ENCODE measurements at places on chromosomes 11 and 22.

- no peak for DNase-seq
Measured at GRCh38 chr11:33940538-33940815, 48.6 kb upstream of the LMO2 start.

GRCh38 chr11:28566339-28567089 is 458.3 kb downstream of the METTL15 start:
- peak; percentile 56 for DNase-seq

DNA sequence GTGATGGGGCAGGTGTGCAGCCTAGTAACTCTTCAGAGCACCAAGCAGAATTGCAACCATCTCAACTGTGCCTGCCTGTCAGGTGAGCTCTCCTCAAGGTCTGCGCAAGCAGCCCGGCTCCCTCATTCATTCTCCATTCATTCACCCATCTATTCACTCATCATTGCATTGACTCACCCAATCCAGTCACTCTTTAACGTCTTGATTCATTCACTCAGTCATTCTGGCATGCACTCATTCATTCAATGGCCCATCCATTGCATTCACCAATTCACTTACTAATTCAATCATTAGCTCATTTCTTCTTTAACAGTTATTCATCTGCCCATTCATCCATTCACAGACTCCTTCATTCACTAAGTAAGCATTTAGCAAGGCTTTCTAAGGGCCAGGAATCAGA is 111.8 kb downstream of the PDE2A start:
- no peak for DNase-seq

DNA sequence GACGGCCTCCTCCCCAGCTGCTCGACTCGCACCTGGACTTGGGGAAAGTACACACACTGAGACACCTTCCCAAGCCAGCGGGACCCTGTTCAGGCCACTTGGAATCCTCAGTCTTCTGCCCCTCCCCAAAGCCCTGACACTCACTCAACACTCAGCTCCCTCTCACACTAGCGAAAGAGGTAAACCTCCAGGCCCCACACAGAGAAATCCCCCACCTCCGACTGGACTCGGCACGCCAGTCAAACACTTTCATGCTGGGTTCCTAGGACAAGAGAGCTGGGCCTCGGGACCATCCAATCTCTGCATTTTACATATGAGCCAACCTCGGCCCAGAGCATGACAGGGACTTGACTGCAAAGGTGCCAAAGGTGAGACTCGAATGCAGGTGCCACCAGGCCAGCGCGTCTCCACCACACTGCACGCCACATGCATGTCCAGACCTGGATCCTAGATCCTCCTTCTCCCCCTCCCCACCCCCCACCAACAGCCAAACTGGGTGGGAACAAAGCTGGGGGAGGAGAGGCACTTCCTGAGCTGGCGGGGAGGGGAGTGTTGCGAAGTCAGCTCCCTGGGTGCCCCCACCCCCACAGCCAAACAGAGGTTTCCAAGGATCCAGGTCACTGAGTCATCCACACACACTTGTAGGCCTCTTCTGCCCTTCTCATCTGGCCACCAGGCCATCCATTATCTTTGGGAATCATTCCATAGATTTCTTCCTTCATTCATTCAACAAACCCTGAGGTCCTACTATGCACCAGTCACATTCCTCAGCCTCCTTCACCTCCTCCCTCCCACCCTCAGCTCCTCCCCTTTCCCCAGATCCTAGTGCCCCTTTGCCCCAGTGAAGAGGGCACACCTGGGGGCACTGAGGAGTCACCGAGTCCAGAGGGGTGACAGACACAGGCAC is 10.7 kb upstream of the CD5 start:
- DNase-seq, result peak; percentile 33

GRCh38 chr11:123302751-123303195 is 107.7 kb upstream of the CLMP start:
- DNase-seq, result no peak

DNA sequence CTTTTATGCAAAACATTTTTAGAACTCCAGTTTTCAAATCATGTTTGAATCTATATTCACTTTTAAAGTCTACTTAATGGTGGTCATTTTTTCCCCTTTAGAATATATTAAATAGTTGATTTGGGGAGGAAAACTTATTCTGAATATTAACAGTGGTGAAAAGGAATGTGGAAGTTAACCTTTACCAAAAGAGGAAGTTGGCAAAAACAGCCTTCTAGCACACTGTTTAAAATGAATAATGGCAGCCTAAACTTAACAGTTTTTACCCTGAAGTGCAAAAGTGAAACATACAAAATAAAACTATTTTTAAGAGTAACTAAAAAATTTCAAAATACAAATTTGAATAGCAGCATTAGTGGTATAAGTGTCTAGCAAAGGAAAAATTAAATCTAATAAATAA is 86.4 kb downstream of the GRK3 start:
- no peak for DNase-seq

DNA sequence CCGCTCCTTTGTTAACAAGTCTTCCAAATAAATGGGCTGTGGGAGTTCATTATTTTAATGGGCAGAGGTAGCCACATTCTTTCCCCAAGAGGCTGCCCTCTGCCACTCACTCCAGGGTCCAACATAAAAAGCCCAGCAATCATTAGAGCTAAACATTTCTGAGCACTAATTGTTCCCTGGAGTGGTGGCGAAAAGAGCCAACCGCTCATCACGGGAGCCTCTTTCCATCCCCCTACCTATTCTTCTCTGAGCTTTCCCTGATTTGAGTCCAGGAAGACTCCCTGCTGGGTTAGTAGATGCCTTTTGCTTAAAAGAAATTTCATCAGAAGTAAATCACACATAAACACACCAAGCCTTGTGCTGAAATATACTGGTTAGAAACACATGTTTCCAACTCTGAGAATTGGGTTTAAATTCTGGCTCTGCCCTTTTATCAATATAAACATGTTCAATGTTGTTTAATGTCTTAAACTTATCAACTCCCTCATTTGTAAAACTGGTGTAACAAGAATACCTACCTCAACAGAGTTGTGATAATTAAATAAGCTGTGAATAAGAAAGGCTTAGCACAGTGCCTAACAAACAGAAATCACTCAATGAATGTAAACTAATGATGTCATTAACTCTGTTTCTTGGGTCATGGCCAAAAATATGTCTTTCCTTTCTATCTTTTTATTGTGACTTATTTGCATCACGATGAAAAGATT is at the start of gene OR5A2:
TSS of gene OR5A2 (minus strand) at position 53 of the 707 bp plus-strand sequence. CDS start 3,460 bp downstream, outside the sequence.
- DNase-seq, result no peak

DNA sequence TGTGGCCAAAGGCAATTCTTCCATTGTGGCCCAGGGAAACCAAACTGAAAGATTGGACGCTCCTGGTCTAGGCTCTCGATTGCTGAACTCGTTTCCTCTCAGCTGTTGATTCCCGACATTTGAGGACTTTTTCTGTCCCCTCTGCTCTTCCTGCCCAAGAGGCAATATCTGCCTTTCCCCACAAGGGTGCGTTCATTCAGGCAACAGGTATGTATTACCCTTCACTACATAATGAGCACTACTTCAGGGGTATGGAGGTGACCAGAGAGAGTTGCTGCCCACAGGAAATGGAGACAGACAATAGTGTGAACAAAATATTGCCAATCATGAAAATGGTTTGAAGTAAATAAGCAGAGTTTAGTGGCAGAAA is 8.2 kb downstream of the PTH start:
- DNase-seq, result peak; percentile 13

DNA sequence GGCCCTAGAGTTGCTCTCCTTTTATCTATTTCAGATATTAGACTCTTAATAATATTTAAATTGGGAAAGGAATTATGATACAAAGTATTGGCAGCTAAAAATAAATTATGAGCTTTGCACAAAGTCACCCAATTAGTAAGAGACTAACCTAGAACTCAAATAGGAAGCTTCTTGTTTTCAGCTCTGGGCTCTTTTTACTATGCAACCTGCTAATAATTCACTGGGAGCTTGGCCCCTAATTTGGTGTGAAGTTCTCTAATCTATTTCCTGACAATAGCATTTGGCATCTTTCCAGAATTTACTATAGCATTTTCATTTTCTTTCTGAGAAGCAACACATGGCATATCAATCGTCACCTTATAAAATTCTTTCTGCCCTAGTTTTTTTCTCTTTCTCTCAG is 727.7 kb upstream of the ANO5 start:
- no peak for DNase-seq

DNA sequence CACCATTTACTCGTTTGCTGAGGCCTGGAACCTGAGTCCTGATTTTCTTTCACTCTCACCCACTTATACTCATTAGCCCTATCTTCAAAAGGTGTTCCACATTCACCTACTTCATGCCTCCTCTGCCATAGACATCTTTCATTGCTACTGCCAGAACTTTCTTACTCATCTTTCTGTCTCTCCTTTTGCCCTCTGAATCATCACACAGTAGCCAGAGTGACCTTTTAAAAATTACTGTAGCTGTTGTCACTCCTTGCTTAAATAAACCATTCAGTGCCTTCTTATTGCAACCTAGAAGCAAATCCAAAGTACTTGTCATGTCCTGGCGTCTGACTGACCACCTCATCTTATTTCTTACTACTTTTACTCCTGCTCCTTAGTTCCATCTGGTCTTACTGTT is 38.2 kb downstream of the ATXN10 start:
- no peak for DNase-seq

DNA sequence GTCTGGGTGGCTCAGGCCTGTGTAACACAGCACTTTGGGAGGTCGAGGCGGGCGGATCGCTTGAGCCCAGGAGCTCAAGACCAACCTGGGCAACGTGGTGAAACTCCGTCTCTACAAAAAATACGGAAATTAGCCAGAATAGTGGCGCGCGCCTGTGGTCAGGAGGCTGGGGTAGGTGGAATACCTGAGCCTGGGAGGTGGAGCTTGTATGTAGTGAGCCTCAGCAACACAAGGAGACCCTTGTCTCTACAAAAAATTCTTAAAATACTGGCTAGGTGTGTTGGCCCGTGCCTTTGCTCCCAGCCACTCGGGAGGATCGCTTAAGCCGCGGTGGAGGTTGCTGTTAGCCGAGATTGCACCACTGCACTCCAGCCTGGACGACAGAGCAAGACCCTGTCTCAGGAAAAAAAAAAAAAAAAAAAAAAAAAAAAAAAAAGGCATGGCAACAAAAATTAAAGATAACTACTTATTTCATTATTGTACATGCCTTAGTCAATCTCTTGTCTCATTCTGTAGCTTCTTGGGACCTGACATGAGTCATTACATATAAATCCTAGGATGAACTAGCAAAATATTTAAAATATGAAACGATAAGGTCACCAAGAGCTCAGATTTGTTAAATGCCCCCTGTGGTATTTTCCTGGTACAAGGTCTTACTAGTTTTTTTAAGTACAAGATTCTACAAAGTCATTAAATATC is 1.1 kb downstream of the TAF1D start:
- no peak for DNase-seq

GRCh38 chr11:64029773-64030172 is 6.0 kb upstream of the FLRT1 start:
- no peak for DNase-seq

DNA sequence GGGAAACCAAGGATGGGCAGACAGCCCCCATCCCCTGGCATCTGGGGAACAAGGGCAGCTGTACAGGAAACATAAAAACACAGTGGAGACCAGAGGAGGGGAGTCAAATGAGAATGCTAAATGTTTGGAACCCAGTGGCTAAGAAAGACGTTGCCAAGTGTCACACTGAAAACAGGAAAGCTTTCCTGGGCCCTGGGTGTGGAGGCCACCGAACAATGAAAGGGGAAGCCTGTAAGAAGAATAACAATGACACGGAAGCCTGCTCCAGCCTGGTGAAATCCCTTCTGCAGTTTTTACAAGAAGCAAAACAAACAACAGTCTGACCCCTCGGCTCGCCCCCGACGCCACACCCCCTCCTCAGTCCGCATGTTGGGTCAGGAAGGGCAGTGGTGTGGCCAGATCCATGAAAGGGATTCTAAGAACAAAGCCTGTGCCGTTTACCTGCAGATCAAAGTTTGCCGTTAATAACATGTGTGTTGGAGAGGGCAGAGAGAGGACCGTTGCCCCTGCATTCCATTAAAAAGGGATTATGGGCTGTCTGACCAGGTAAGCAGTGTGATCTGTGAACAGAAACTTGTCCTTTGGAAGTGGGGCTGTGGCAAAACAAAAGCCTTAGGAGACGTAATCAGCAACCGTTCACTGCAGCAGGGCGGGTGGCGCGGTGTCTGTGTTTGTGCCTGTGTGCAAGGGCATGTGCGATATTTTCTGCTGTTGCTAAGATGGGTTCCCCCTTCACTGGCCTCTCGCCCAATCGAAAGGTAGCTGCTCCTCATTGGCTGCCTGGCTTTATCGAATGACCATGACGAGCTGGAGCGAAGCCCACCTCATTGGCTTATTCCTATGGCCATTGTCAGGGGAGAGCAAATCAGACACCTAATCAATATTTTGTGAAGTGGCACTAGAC is 113.7 kb upstream of the BLID start:
- DNase-seq, result no peak

- peak; percentile 67 for DNase-seq
Measured at GRCh38 chr11:102010776-102011494, 36.3 kb upstream of the CFAP300 start.

GRCh38 chr11:11982975-11983374 is 25.5 kb downstream of the DKK3 start:
- DNase-seq, result no peak

DNA sequence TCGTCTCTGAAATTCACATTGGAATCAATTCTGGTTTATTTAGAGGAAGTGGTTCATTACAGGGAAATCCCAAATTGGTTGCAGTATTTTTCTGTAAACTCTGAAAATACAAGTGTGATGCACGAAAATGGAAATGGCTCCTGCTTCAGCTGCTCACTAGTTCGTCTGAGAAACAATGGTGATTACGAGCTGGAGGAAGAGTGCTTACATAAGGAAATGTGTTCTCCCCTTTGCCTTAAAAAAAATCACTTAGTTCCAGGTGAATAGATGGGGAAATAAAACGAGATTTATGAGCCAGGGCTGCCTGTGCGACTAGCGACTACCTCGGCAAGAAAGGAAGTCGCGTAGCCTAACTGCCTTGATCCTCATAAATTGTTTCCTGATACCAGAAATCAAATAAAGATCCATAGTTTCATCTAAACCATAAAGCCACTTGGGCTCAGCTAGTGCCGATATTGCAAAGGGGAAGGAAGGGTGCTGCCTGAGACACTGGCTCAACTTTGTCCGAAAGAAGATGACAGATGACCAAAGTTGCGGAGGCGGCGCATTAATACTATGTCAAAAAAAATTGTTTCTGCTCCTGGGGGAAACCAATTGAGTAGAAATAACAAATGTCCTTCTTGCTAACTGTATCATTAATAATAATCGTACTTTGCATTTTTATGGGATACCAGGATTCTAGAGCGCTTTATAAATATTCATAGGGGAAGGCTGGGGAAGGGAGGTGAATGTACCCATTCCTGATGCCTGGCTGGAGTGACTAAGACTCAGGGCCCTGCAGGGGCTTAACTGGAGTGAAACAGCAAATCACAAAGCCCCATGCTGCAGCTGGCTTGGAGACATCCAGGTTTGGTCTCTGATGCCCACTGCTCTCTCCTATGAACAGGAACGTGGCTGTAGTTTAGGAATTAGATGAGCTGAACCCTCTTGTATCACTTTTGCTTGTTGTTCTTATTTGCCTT is 185.7 kb downstream of the BLID start:
- peak; percentile 44 for DNase-seq
